Omental fat pad (tissue), 4 donors: ENCODE measurements at places on chromosomes 16 and 17. TPM values are rescaled to one million over a fixed set of nuclear protein-coding genes. Genes with fewer than 3 reads are reported as not detected.
A peak's percentile ranks its signal among the peaks of the same experiment; 100 is the strongest.

Gene SLC22A31
- not detected for total RNA-seq

Gene SHISA9
- total RNA-seq: 1.1 TPM

Gene NXN
- 16.6 TPM for total RNA-seq

Gene SLC12A3
- not detected for total RNA-seq

Gene PRAC2
- total RNA-seq: not detected

Gene FOXN1
- total RNA-seq: not detected

Gene SCGB1C2
- not detected for total RNA-seq

Gene GPR142
- not detected for total RNA-seq

Gene OMG
- total RNA-seq: 0.84 TPM

Gene DUSP3
- total RNA-seq: 73.5 TPM

- DNase-seq: no peak
Observed at GRCh38 chr16:85302848-85303353, 190.6 kb upstream of the CIBAR2 start.

DNA sequence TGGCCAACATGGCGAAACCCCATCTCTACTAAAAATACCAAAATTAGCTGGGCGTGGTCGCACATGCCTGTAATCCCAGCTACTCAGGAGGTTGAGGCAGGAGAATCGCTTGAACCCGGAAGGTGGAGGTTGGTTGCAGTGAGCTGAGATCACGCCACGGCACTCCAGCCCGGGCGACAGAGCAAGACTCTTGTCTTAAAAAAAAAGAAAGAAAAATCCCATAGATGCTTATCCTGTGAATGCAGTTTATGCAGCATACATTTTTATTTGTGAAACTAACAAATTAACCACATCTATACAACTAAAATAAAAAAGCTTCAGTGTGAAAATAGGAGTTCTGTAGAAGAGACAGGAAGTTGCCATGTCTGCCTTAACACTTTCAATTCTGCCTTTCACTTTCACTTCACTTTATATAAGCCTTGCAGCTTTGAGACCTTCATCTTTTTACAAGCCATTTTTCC, 7.1 kb downstream of the IGSF6 start:
- no peak for DNase-seq

- no peak for DNase-seq
Observed at GRCh38 chr16:125011-125410, 13.5 kb downstream of the NPRL3 start.

- DNase-seq: no peak
Observed at GRCh38 chr17:688100-688989, 26.3 kb downstream of the VPS53 start.

DNA sequence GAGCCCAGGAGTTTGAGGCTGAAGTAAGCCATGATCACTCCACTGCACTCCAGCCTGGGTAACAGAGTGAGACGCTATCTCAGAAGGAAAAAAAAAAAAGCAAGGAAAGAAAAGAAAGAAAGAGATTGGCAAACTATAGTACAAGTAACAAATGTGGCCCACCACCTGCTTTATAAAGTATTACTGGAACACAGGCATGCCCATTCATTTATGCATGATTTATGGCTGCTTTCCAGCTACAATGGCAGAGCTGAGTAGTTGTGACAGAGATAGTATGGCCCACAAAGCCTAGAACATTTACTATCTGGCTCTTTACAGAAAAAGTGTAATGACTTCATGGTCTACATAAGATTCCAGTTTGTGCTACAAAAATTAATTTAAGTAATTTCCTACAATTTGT, 23.6 kb downstream of the C16orf87 start:
- DNase-seq: no peak

- DNase-seq: no peak
Observed at GRCh38 chr16:65024767-65025178, 97.1 kb downstream of the CDH11 start.

GRCh38 chr17:10058921-10059683, 139.3 kb downstream of the GAS7 start:
- DNase-seq: no peak

DNA sequence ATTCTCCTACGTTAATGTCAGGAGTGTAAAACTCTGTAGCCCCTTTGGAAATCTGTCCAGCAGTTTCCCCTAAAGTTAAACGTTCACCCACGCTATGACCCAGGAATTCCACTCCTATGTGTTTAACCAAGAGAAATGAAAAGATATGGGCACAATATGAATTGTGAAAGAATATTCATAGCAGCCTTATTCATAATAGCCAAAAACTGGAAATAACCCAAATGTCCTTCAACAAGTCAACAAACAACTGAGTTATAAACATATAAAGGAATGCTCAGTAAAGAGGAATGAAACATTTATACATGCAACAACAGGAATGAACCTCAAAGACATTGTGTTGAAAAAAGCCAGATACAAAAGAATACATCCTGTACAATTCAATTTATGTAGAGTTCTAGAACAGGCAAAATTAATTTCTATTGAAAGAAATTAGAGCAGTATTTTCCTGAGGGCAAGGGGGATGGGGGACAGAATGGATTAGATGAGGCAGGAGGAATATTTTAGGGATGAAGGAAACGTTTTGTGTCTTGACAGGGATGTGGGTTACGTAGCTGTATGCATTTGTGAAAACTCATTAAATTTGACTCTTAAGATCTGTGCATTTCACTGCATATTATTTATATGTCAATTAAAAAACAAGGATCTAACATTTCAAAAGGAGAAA, 286.7 kb upstream of the CDH5 start:
- DNase-seq: no peak

GRCh38 chr17:36661047-36661666, 59.8 kb downstream of the MRM1 start:
- no peak for DNase-seq

GRCh38 chr17:15398736-15399331, 57.4 kb upstream of the TEKT3 start:
- DNase-seq: no peak

DNA sequence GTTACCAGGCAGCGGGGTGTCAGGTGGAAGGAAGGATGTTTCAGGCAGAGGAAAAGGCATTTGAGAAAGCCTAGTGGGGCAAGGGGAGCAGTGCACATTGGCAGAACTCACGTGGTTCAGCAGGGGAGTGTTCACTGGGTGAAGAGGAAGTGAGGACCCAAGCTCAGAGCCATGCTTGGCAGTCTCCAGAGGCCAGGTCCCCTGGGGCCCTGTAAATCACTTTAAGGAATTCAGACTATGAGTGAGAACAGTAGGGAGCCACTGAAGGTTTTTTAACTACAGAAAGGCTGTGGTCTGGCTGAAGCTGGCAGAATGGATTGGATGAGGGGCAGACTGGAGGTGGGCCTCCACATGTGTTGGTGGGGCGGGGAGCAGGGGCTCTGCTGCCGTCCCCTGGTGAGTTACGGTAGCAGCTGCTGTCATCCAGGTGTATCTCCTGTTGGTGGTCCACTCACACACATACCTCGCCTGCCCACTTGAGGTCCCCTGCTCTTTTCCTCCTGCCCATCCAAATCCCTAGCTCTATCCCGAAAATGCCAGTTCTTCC, 5.1 kb downstream of the CLEC16A start:
- no peak for DNase-seq

- DNase-seq: no peak
Observed at GRCh38 chr16:84583995-84584394, 33.9 kb downstream of the COTL1 start.

DNA sequence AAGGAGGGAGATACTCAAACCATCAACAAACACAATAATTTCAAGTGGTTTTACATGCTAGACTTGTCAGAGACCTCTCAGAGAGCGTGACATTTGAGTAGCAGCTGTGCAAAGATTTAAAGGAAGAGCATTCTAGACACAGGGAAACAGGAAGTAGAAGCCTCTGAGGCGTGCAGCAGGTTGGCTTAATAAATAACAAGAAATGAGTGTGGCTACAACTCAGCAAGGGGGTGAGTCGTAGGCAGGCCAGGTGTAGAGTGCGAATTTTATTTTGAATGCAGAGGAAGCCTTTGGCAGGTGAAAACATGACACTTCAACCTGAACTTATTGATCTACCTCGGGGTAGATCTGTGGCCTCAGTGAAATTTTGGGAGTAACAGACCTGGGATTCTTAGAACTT, 73.2 kb upstream of the MRTFB start:
- DNase-seq: no peak

DNA sequence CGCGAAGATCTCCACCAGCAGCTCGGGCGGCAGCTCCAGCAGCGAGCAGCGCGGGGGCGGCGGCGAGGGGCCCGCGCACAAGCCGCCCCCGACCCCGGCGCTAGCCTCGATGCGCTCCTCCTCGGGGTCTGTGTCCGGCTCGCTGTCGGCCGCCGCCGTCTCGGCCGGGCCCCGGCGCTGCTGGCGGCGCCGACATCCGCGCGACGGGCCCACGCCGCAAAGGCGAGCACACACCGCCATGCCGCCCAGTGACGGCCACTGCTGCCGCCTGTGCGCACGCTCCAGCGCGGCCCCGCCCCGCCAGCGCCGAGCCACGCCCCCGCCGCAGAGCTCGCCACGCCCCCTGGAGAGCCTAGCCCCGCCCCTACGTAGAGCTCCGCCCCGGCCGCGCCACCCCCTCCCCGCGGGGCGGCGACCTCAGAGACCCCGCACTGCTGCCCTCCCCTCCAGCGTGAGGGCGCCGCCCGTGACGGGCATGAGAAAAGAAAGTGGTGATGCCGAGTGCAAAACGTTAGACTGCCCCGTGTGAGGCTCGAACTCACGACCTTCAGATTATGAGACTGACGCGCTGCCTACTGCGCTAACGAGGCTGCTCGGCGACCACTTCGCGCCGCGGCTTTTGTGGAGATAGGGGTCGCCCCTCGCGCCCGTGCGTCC, at the start of gene FBXO31:
Gene FBXO31 (minus strand): TSS at position 272 of the 657 bp plus-strand sequence. CDS start 32 bp downstream, at position 240.
- DNase-seq: peak; percentile 77

GRCh38 chr17:81310949-81311550, 15.9 kb upstream of the SLC38A10 start:
- no peak for DNase-seq

DNA sequence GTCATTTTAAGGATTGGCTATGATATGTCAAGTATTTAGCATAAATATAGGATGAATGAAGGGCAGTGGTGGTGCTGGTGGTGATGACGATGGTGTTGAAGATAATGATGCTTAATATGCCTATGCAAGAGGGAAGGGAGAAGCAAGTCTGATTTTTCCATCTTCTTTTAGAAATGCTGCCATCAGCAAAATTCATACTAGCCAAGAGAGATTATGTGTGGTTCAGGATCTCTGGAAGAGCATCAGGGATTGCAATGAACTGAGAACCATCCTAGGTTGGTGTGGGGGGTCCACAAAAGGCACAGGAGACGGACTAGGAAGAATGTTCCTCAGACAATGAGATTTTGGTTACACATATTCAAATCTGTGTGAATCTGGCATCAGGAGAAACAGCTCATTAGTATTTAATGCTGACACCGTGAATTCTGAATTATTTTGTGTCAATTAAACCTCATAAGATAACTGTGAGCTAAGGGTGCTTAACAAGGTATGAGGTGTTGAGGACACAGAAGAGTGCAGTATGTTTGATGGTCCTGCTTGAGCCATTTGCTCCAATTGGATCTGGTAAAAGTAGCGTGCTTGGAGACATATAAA, 1120.8 kb upstream of the GOT2 start:
- no peak for DNase-seq

- no peak for DNase-seq
Observed at GRCh38 chr17:52995147-52995546, 827.6 kb upstream of the KIF2B start.

- no peak for DNase-seq
Observed at GRCh38 chr17:9370467-9370866, 205.2 kb downstream of the STX8 start.

DNA sequence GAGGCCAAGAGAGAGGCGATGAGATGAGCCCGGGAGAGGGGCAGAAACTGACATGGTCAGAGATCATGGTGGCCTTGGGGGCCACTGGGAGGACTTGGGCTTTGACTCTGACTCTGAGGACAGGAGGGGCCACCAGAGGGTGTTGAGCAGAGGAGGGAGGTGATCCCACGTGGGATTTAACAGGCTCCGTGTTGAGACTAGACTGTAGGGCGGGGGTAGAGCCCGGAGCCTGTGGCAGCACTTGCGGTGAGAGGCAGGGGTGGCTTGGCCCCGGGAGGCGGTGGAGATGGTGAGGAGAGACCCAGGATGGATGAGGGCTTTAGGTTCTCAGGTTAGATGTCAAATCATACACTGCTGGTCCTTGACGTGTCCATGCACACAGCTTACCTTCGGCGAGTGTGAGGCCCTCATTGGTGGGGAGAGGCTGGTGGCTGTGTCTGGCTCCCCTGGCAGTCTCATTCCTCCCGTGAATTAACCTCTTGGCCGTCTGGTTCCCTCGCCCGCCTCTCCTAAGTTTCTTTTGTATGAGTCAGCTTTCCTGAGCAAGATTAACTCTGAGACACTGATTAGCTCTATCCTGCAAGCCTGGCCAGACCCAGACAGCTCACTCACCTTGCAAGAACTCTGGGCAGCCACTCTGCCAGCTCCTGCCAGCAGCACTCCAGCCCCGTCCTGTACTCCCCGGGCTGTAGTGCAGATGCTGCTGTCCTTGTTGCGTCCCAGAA, 39.7 kb downstream of the VPS35L start:
- DNase-seq: no peak

GRCh38 chr16:72836985-72837384, 210.9 kb downstream of the ZFHX3 start:
- no peak for DNase-seq

GRCh38 chr17:5563456-5563855, 20.9 kb downstream of the NLRP1 start:
- DNase-seq: no peak

GRCh38 chr16:75256696-75257343, 5.4 kb upstream of the BCAR1 start:
- DNase-seq: no peak

DNA sequence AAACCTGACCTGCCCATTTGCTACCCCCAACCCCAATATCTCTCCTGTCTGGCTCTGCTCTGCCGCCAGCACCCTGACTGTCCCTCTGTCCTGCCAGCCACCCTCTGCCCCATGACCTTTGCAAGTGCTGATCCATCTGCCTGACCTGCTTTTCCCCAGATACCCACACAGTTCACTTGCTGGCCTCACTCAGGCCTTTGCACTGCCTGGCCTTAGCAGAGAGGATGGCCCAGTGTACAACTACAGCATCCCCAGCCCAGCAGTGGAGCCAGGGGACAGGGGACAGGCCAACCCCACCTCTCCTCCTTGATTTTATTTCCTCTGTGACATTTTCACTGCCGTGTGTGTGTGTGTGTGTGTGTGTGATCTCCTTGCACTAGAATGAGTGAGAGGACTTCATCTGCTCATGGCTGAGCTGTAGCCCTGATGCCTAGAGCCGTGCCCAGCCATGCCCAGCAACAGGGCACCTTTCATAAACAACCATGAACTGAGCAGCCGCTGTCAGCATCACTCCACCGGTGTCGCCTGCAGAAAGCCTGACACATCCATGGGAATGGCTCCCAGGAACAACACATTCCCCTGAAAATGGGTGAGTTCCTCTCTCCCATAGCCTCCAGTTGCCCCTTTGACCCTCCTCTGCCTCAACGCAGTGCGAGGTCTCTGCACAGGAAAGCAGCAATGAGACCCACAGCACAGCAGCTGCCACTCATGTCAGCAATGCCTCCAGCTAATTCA, 36.0 kb upstream of the RBFOX3 start:
- DNase-seq: no peak

- no peak for DNase-seq
Observed at GRCh38 chr17:29728490-29728889, 105.8 kb upstream of the CORO6 start.

DNA sequence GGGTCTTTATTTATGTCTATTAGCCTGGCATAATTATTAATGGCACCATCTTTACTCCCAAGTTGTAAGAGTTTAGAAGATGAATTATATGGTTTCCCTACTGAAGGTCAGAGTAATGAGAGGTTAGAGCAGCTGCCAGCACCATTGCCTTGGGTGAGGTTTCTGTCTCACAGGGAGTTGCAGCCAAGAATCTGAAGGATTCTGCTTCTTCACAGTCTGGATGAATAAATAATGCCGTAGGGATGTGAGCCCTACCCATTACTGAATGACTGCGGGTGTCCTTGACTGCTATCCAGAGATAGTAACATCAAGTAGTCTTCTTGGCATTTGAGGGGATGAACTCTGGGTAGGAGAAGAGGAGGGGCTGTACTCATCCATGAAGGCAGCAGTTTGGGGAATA, 52.8 kb upstream of the SMIM36 start:
- DNase-seq: no peak
